Activated CD8-positive, alpha-beta memory T cell treated with anti-CD3 and anti-CD28 coated beads for 48 hours (primary cell): ENCODE measurements at places on chromosomes 7 and 10.

- no peak for DNase-seq
Measured at GRCh38 chr7:3911685-3912084, 610.6 kb downstream of the SDK1 start.

GRCh38 chr7:133155146-133155545, 73.3 kb upstream of the CHCHD3 start:
- DNase-seq: no peak

GRCh38 chr7:96304573-96304972, 17.3 kb downstream of the SLC25A13 start:
- DNase-seq: no peak

DNA sequence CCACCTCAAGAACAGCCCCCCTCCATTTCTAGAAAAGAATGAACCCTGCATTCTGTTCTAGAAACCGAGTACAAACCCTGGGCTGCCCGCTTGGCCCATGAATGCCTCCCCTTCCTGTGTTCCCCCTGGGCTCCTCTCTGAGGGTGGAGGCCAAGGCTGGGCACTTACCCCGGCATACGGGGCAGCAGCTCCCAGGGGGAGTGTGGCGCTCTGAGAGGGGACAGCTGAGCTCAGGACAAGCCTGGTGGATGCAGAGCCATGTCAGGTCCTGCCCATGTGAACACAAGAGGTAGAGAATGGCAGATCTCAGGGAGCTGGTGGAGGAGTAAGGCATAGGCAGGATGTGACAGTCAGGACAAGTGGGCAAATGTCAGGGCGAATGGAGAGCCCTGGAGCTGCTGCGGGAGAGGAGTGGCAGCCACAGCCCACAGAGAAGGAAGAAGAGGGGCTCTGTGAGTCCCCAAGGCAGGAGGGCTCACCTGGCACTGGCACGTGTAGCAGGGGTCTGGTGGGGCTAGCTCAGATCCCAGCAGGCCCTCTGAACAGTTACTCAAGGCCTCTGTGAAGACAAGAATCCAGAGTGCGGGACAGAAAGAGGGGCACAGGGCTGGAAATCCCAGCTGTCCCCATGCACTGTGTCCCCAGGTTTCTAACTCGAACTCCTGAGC, 18.9 kb downstream of the ATP6V1F start:
- no peak for DNase-seq

DNA sequence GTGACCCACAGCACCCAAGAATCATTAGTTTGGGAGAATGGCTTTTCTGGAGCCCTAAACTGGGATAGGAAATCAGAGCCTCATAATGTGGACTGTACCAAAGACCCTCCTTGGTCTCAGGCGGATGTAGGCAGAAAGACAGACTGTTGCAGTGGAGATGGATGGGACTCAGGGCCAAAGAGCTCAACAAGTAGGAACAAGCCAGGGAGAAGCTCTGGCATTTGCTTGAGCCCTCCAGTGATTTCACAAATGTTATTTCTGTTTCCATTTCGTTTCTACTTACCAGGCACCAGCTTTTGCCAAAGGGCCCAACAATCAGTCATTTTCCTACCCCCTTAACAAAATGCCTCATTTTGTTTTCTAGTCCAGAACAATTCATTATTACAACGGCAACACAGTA, 762.7 kb downstream of the KCNMA1 start:
- no peak for DNase-seq

GRCh38 chr10:88383276-88383675, 199.8 kb downstream of the RNLS start:
- no peak for DNase-seq

DNA sequence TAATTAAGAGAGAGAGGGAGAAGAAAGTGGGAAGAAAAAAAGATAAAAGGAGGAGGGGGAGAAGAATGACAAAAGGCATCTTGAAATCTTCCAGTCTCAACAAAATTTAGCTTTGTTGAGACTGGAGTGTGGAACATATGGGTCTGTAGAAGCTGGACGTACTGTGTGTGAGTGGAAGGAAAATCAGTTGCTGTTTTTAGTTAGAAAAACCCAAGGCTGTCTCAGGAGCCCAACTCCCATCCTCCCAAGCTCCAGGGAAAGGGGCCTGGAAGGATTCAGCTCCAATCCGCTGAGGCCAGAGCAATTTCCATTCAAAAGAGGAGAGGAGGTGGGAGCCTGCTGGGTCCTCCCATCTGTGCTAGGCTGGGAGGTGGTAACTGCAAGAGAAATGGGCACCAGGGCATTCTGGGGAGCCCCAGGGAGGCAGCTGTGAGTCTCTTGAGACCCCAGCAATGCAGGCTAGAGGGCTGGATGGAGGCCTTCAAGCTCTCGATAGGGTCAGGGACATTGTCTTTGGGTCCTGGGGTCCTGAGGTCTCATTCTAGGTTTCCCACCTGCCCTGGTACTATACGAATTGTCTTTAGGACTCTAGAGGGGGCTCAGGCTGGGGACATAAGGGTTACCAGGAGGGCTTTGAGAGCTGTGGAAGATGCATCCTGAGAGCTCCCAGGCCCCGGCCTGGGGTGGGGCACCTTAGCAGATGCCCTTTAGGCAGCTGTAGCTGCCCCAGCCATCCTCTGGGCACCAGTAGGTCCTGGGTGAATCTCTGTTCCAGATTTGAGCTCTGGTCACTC, 21.4 kb downstream of the ADCYAP1R1 start:
- no peak for DNase-seq
